ENCODE measurements at places on chromosomes 3 and 15.

- no peak for DNase-seq
Observed at GRCh38 chr3:64462203-64462602, 225.6 kb downstream of the ADAMTS9 start.

- DNase-seq, result no peak
Observed at GRCh38 chr3:98223907-98224672, 40.0 kb upstream of the OR5H6 start.

GRCh38 chr15:90203922-90204321 lies 2.8 kb downstream of the SEMA4B start:
- DNase-seq, result no peak

- DNase-seq, result peak; percentile 59
Observed at GRCh38 chr3:186107215-186108105, 1.4 kb downstream of the ETV5 start.

GRCh38 chr3:27114684-27115083 lies 254.5 kb downstream of the NEK10 start:
- DNase-seq, result no peak

DNA sequence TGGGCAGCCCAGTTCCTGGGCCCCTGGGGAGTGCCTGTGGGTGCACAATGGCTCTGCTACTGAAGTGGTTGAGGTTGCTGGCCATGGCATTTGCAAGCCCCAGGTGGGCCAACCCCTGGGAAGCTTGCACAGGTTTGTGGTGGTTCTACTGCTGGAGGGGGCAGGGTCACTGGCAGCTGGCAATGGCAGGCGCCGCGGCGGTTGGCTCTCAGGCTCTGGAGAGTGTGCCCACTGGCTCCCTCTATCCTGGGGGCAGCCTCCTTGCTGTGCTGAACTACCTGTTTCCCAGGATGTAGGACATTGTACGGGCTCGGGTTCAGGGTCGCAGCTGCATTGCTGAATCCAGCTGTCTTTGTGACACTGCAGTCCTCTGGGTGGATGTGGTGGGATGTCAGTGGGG lies 180.2 kb upstream of the HES1 start:
- no peak for DNase-seq

DNA sequence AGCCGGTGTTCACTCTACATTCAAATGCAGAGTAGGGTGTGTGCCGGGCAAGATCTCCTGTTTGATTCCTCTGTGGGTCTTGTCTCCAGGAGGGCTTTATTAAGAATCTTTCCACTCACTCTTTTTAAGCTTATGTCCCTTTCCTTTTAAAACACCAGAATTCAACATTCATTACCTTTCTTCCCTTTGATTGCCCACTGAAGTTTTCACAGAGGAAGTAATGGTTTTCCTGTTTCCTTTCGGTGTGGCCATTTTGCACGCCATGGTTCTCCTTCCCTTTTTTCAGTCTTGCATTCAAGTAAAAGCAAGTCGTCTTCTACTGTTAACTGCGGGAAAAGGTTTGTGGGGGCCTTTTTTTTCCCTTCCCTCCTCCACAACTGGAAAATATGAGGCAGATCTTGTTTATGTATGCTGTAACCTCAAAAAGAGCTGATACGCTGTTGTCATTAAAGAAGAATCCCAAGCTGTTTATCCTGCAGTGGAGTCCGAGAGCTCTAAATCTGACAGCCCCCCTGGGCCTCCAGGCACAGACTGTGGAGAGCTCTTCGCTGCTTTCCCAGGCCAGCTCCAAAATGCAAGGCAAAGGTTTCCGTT lies 40.5 kb downstream of the FILIP1L start:
- no peak for DNase-seq

DNA sequence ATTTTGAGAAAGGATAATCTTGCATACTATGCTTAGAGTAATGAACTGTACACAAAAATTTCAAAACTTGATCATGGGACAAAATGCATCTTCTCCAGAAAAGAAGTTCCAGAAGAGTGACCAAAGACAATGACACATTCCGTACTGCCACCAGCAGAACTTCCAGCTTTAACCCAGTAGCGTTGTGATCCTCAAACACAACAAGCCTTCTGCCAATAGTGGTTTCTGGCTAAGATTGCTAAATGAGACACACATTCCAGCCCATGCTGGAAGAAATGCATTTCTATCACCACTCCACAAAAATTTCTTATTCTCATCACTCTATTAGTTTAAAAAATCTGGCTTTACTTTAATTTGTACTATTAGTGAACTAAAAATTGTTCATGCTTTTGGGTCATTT lies 334.9 kb downstream of the TBC1D5 start:
- no peak for DNase-seq

- no peak for DNase-seq
Observed at GRCh38 chr3:121958801-121959200, 63.2 kb downstream of the ILDR1 start.

DNA sequence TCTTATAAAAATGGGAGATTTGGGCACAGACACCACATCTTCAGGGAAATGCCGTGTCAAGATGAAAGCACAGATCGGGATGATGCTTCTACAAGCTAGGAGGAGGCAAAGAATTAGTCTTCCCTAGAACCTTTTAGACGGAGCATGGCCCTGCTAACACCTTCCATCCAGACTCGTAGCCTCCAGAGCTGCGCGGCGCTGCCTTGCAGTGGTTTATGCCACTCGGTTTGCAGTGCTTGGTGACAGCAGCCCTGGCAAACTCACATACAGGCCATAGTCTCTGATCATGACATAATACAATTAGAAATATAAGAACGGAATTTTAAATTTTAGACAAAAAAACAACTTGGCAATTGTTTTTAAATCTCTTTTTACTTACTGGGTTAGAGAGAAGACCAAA lies 37.1 kb upstream of the SLC41A3 start:
- DNase-seq, result peak; percentile 10
